ENCODE measurements at places on chromosomes 11 and 22.

DNA sequence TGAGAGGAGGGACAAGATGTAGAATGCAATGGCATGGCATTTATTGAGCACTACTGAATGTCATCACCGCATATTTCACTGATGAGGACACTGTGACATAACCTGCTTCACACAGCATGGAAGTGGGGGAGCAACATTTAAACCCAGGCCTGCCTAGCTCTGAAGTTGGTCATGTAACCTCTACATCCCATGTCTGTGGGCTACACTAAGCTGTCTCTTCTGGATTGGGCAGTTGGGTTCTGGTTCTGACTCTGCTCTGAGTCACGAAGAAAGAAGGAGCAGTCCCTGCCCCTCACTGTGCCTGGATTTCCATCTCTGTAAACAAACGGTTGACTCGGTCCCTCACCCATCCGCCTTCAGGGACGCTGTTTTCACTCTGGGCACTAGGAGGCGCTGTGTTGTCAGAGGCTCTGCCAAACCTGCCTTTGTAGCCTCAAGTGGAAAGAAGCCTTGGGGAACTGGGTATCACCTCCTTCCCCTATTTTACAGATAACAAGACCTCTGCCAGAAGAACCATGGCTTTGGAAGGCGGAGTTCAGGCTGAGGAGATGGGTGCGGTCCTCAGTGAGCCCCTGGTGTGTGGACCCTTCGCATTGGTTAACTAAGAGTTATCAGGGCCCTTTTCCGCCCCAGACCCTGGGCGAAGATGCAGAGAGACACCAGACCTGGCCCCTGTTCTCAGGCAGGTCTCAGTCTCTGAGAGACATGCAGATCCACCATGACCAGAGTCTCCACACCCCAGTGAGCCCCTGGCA is 12.7 kb upstream of the ARHGEF17 start:
- DNase-seq: peak; percentile 73

DNA sequence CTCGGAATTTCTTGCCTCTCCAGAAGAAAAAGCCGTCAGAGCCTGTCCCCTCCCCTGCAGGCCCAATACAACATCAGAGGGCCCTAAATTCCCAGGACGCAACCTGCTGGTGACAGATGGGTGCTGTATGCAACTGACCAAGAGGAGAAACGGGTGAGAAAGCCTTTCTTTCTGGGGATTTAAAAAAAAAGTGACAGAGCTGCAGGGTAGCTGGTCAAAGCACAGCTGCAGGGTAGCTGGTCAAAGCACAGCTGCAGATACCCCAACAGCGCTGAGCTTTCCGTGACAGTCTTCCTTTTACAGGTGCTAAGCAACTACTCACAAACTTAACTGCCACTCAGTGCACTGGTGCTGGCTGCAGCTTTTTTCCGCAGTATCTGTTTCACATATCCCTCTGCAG is 17.8 kb downstream of the AP1B1 start:
- DNase-seq: no peak

GRCh38 chr22:29031227-29032011 is 30.2 kb downstream of the C22orf31 start:
- DNase-seq: peak; percentile 65

GRCh38 chr11:61509043-61510029 is 787 bp downstream of the LRRC10B start:
- DNase-seq: peak; percentile 63

GRCh38 chr22:46471901-46472721 is 65.3 kb downstream of the CELSR1 start:
- no peak for DNase-seq

DNA sequence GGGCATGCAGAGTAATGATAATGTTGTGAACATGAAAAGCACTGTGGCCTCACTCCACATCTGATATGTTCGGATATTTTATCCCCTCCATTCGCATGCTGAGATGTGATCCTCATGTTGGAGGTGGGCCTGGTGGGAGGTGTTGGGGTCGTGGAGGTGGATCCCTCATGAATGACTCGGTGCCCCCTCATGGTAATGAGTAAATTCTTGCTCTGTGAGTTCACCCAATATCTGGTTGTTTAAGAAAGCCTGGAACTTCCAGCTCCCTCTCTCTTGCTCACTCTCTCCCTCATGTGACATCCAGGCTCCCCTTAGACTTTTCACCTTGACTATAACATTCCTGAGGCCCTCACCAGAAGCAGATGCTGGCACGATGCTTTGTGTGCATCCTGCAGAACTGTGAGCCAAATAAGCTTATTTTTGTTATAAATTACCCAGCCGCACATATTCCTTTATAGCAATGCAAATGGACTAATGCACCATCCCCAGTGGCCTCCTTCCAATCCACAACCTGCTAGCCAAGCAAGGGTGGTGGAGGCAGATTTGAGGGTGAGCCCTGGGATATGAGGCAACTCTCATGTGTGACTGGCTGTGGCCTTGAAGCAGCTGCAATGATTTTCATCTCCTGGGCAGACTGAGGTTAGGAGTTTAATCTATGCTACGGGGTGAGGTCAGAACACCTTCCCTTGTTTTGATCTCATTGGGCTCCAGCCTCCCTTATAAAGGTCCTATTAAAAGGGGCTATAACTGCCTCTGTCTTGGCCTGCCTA is 276.5 kb downstream of the ETS1 start:
- no peak for DNase-seq

- peak; percentile 1 for DNase-seq
Measured at GRCh38 chr11:130211144-130211543, 51.6 kb downstream of the ST14 start.

Measured in left colon (tissue), 2 donors.